ENCODE measurements at places on chromosomes 12 and 14. TPM values are rescaled to one million over a fixed set of nuclear protein-coding genes. Genes with fewer than 3 reads are reported as not detected.

DPPA3 gene
- total RNA-seq = not detected

DNA sequence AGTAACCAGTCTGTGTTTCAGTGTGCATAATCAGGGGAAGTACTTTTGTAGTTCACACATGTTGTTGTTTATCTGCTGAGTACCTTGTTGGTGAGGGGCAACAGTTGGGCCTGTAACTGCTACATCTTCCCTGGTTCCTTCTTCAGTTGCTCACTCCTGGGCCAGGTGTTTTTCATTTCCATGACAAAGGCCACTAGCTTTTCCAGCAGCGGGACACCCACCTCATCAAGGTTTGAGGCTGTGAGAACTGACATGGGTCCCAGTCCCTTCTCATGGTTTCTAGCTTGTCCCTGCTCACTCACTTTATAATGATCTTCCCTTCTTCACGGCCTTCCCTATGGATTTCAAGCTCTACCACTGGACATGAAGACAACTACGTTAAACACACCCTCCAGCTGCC, 1.5 kb upstream of the NOXRED1 start:
- ATAC-seq = no peak

GRCh38 chr12:75334384-75335030, at the start of gene GLIPR1L1:
GLIPR1L1 (plus strand) TSS chr12:75334670; CDS start chr12:75334729, 59 bp downstream.
- ATAC-seq = peak; percentile 88

TAS2R43 gene
- 2.5 TPM for total RNA-seq

GRCh38 chr12:123089140-123089539, 61.8 kb downstream of the PITPNM2 start:
- no peak for ATAC-seq

DNA sequence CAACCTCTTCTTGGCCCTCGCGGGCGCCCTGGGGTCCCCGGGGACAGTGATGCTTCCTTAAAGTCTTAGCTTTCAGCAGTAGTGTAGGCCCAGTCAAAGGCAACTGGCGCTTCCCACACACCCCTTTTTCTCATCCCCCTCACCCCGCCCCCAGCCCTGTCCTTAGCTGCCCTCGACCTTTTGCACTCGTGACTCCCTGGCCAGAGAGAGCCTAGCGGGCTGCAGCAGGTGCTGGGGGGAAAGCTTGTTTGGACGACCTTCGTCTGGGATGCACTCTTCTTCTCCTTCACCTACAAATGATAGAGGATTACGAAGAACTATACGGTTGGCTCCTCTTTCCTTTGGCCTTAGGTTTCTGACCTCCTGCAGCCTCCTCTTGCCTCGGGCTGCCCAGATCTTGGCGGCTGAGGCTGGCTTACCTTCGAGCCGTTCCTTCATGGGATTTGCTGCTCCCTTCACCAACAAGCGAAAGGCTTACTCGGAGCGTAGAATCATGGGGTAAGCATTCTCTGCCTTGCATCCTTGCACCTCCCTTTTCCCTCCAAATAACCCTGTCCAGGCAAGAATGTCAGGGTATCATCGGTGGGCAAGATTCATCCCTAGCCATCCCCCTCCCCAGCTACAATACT, 815 bp downstream of the COQ10A start:
- ATAC-seq = peak; percentile 20

Data from gastroesophageal sphincter (tissue), 4 donors.